Naive B cell (primary cell): ENCODE measurements at places on chromosomes 11 and 22.

DNA sequence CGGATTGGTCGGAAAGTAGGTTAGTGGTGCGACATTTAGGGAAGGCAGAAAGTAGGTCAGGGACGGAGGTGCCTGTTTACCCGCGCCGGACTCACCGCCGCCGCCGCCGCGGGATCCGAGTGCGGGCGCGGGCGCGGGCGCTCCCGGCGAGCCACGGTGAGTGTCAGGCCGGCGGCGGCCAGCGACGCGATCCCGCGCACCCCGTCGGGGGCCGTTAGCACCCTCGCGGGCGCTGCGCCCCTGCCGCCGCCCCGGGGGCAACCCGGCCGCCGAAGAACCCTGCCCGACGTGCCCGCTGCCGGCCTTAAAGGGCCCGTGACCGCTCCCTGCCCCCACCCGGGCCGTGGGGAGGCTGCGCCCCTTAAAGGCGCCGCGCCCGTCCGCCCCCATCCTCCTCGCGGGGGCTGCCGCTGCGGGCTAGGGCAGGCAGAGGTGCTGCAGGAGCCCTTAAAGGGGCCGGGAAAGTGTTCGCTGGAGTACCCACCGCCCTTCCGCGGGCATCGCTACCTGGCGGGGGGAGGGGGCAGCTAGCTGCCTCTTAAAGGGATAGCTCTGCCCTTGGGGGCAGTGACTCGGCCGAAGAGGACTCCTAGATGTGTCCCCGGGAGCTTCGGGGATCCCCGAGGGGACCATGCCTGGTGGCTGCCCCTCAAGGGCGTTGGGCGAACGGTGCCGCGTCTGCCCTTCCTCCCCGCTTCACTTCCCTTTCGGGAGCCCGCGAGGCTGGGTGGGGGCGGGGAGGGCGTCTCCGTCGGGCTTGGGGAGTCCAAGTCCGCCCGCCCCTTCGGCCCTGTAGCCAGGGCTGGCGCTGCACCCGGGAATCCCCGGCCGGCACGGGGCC is at the start of gene BMAL1:
BMAL1 (plus strand) TSS at position 23 of the 841 bp plus-strand sequence. CDS start 76,519 bp downstream, outside the sequence.
- DNase-seq, result peak; percentile 59

GRCh38 chr22:46476547-46476941 is 60.9 kb downstream of the CELSR1 start:
- peak; percentile 65 for DNase-seq

DNA sequence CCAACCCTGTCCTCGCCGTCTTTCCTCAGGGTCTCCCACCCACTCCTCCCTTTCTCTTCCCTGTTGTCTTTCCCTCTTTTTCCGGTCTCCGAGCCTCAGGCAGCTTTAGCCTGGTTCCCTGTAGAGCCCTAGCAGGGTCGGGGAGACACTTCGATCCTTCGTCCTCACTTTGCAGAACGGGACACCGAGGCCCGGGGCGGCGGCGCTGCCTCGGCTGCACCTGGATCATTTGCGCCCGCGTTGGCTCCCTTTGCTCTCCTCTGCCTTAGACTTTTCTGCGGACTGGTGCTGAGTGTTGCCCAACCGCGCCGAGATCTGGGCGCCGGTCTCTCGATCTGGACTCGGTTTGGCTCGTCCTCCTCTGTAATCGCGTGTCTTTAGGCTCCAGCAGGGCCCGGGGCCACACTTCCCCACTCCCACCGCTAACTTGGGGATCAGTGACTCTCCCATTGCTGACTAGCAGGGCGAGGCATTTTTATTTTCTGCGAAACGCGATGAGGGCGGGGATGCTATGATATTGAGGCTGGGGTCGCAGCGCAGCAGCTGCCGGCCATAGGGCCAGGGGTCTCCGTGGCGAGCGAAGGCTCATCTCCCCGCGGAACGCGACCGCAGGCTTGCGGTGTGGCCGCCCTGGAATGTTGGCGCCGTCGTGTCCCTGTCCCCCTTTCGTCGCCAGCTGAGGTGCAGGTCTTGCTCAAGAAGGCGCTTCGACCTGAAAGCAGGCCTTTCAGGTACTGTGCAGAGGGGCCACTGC is 1.6 kb upstream of the E2F8 start:
- no peak for DNase-seq

- DNase-seq, result no peak
These were observed 21.6 kb downstream of the MGAT3 start for GRCh38 chr22:39478441-39478850.

DNA sequence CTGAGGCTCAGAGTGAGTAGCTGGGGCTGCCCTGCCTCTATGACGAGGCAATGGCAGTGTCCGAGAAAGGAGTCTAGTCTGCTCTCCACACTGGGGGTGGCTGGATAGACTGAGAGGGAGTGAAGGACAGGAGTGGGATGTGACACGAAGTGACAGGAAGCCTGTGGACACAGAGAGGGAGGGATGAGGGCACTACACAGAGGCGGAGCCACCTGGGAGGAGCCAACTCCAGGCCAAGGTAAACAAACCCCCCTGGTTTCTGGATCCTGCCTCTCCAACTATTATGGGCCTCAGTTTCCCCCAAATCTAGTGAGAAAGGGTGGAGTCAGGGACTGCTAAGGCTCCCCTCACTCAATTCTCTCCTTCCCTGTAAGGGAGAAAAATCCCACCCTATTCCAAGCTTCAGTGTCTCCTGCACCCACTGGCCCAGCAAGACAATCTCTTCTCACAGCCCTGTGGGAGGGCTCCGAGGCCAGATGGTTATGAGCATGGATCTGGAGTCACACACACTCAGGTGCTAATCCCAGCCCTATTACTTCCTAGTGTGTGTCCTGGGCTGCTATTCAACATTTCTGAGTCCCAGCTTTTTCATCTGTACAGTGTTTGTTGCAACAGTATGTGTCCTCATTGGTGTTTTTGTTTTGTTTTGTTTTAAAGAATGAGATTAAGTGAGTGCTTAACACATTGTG is 24.9 kb downstream of the ASPHD2 start:
- no peak for DNase-seq
